ENCODE measurements at places on chromosomes 6 and 20.

GRCh38 chr20:11457488-11457887 is 460.2 kb upstream of the BTBD3 start:
- no peak for DNase-seq

GRCh38 chr20:1083431-1084080 is 34.8 kb upstream of the PSMF1 start:
- DNase-seq = no peak

GRCh38 chr6:100455230-100456124 is 9.2 kb downstream of the SIM1 start:
- no peak for DNase-seq

- DNase-seq = no peak
These were observed 59.9 kb downstream of the REV3L start for GRCh38 chr6:111423055-111423633.

DNA sequence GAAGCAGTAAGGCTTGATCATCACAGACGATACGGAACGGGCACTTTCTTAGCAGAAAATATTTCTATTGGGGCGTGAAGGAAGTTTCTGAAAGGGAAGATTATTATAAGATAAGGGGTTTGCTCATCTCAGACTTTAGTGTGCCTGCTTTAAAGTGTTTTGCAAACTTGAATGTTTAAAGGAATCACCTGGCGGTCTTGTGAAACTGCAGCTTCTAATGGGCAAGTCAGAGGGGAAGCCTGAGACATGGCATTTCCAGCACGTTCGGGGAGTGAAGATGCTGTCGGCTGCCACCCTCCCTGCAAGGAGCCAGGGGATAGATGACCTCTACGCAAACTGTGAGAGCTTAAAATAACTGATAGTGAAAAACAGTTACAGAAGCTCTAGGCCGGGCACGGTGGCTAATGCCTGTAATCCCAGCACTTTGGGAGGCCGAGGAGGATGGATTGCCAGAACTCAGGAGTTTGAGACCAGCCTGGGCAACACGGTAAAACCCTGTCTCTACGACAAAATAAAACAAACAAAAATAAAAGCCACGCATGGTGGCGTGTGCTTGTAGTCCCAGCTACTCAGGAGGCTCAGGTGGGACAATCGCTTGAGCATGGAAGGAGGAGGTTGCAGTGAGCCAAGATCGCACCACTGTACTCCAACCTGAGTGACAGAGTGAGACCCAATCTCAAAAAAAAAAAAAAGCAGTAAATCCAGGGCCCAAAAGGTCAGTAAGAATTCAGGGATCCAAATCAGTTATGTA is 2.3 kb upstream of the KIF16B start:
- DNase-seq = no peak

- no peak for DNase-seq
These were observed 218.9 kb downstream of the CDH26 start for GRCh38 chr20:60177080-60177479.
